AG04450 (cell line): ENCODE measurements at places on chromosomes 16 and 17.

DNA sequence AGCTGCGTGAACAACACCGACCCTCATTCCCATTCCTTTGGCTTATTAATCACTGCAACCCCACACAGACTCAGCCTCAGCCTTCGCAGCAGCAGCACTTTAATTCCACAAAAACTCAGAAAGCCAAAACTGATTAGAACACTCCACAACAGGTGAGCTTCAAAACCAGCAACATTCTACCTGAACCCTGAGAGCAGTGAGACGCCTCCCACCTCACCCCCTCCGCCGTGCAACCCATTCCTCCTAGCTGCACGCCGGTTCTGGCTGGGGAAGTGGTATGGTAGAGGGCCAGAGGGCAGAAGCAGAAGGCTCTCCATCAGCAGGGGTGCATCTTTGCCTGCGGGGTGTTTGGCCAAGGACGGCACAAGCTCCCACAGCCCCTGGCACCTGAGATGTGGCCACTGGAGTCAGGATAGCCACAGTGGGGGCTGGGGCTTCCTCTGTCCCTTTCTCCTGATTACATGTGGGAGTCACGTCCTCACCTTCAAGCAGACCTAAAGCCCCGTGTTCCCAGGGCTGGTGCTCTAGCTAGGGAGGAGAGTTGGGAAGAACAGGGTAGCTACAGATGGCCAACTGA, 1.6 kb downstream of the BORCS6 start:
- no peak for DNase-seq

DNA sequence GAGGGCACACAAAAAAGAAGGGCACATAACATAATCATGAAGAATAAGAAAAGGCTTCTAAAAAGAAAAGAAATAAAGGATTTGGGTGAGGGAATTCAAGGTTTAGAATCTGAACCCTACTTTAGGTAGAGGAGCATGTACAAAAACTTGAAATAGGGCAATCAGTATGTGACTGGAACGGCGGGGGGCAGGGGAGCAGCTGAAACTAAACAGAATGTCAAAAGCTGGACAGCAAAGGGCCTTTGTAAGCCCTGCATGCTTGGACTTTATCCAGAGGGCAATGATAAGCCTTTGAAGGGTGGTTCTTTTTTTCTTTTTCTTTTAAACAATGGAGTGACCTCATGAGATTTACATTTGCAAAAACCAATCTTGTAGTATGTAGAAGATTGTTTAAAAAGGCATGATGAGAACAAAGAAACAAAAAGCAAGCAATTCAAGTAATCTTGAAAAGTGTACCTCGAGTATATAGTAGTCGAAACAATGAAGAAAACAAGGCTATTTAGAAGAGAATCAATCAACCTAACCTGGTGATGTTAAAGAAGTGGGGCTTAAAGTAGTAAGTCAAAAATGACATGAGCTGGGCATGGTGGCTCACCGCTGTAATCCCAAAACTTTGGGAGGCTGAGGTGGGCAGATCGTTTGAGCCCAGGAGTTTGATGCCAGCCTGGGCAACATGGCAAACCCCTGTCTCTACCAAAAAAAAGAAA, 46.7 kb upstream of the ANKFY1 start:
- DNase-seq = no peak

DNA sequence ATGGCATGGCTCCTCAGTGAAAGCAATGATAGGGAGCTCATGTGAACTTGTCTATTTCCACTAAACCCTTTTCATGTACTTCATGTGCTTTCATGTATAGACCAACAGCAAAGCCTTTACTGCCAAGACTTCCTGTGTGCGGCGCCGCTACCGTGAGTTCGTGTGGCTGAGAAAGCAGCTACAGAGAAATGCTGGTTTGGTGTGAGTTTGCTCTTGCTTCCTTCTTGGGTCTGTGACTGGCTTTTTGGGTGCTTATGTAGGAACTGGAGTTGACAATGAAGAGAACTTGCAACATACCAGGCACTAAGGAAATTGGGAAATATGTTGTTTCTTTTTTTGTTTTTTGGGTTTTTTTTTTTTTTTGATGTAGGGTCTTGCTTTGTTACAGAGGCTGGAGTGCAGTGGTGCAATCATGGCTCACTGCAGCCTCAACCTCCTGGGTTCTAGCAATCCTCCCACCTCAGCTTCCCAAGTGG, 5.7 kb downstream of the SNX11 start:
- no peak for DNase-seq

GRCh38 chr16:50681021-50681885, at the start of gene SNX20:
Gene SNX20, minus strand, starts transcription at chr16:50681312. Its CDS starts 3,786 bp downstream, at chr16:50677526.
- no peak for DNase-seq

GRCh38 chr17:56886288-56886731, 27.5 kb downstream of the TRIM25 start:
- DNase-seq = no peak

DNA sequence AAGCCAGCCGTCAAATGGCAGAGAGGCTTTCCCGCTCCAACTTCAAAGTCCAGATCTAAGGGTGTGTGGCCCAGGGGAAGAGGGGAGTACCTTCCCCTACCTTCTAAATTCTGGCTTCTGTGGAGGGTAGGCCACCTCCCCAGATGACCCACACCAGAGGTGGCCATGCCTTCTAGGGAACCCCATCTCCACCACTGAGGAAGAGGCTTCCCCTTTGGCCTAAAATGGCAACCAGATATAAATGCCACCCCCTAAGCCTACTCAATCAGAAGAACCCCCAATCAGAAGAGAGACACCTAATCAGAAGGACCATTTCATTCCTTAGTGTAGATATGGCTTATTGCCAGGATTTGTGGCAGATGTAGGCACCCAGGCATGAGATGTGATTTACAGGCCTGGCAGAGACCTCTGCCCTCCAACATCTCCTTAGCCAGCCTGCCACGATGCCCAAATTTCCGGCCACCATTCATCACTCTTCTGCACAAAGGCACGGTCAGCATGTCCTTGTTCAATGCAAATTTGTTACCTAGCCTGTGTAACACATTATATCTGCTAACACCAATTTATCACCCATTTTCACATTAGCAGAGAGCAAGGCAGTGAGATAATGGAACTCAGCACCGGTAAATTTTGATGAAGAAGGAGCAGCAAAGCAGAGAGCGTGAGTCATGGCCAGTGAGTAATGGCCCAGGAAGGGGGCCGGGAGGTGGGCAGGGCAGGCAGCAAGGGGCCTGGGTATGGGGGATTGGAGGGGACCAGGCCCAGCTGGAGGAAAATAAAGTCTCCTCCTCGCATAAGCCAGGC, 1.2 kb upstream of the MGAT5B start:
- DNase-seq = no peak

GRCh38 chr16:67528222-67528869, at the start of gene RIPOR1:
Gene RIPOR1, plus strand, starts transcription at chr16:67528829. Its CDS starts 9,618 bp downstream, at chr16:67538447.
- no peak for DNase-seq

DNA sequence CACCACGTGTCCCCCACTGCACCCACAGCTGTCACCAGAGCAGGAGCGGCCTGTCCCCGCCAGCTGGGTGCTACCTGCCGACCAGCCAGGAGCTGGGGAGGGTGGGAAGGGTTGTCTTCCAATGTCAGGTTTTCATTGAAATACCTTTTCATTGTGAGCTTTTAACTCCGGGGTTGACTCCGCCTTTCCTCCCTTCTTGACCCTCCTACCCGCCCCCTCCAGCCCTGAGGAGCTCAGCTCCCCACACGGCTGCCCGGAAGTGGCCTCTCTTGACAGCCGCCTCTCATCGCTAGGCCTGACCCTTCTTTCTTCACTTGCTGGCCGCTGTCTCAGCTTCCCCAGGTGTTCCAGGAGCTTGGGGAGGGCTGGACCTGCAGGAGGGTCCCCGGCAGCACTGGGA, 21.2 kb upstream of the GNG13 start:
- no peak for DNase-seq

DNA sequence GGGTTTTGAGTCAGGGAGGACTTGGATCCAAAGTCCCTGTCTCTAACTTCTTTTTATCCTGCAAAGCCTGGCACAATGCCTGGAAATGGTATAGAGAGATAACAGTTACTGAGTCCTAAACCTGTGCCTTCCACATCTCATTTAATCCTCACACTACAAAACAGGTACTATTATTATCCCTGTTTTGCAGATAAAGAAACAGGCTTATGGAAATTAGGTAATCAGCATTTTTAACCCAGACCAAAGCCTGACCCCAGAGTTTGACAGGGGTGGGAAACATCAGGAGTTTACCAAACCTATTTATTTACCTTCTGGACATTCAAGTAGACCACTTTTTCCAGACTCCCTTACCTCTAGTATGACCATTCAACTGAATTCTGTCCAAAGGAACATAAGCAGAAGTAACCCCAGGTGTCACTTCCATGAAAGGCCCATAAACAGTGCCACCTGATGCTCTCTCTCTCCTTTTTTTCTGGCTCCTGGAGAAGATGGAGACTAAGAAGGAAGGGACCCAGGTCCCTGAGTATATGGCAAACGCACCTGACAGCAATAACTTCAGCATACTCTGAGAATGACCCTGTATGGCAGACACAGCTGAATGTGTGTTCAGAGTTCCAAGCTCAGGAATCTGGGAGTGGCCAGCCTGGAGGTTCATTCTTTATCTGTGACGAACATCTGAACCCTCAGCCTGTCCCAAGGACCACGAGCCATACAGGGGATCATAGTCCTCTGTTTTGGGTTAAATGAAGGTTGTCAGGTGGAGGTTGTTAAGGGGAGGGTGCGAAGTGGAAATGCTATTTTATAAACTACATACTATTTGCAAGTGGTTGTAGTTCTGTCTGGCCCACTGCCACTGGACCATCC, 62.7 kb downstream of the HLF start:
- no peak for DNase-seq

- no peak for DNase-seq
Measured at GRCh38 chr16:49287572-49287971, 5.9 kb upstream of the CBLN1 start.

DNA sequence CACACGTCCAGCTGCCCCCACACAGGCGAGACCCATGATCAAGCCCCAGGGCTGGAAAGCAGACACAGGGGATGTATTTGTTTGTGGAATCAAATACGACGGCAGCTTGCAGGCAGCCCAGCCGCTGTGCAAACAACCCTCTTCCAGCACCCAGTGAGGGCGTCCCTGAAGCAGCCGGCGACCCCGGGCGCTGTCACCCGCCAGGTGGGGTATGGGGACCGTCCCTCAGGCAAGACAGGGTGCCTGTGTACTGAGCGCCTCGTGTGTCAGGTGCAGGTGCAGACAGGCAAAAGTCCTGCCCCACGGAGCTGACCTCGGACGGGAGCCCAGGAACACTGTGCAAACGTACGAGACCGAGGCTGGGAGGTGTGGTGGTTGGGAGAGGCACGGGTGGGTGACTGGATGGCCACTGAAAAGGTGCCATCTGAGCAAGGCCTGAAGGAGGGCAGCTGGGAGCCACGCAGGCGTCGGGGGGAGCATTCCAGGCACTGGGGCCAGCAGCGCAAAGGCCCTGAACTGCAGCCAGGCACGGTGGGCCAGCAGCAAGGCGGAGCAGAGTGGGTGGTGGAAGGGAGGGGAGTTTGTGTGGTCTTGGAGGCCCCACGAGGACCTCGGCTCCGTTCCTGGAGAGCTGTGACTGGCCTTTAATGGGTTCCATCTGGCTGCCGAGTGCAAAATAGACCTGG, 48.5 kb downstream of the CBFA2T3 start:
- no peak for DNase-seq

GRCh38 chr17:16941072-16942036, 30.6 kb downstream of the TNFRSF13B start:
- no peak for DNase-seq

DNA sequence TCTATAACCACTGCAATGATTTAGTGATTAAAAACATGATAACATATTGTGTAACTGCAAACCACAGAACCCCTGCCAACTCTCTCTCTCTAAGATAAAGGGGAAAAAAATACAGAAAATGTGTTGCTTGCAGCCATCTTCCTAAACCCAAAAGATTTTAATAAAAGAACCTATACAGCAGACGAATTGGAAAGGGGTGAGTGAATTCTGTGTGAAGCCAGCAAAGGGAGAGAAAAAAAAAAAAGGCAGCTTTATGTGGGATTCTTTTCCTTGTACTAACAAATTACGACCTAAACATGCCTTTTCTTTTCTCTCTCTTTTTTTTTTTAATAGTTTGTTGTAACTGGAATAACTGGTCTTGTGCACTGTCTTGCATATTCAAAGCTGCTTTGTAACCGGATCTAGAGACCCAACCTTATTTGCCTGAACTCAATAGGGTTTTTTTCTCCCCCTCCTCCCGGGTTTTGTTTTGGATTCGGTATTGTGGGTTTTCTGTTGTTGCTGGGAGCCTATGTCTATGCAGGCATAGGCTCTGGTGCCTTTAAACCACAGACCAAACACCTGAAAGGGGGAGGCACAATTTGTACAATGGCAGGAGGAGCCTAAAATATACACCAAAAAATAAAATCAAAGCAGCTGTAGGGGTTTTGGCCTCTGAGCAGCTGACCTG, 7.0 kb upstream of the ZFHX3 start:
- DNase-seq = no peak

GRCh38 chr17:8799570-8800212, 526 bp upstream of the MFSD6L start:
- DNase-seq = no peak

- no peak for DNase-seq
Measured at GRCh38 chr17:50218071-50218759, 16.8 kb upstream of the COL1A1 start.

GRCh38 chr17:61425682-61426481, 26.2 kb downstream of the TBX2 start:
- no peak for DNase-seq

- DNase-seq = no peak
Measured at GRCh38 chr16:50390914-50391716, 22.3 kb upstream of the BRD7 start.

- no peak for DNase-seq
Measured at GRCh38 chr17:48678141-48678971, 44.0 kb downstream of the PRAC1 start.

GRCh38 chr17:4559966-4560365, 411 bp downstream of the GGT6 start:
- DNase-seq = no peak

- DNase-seq = peak; percentile 37
Measured at GRCh38 chr16:66511602-66512271, 38.2 kb downstream of the TK2 start.

DNA sequence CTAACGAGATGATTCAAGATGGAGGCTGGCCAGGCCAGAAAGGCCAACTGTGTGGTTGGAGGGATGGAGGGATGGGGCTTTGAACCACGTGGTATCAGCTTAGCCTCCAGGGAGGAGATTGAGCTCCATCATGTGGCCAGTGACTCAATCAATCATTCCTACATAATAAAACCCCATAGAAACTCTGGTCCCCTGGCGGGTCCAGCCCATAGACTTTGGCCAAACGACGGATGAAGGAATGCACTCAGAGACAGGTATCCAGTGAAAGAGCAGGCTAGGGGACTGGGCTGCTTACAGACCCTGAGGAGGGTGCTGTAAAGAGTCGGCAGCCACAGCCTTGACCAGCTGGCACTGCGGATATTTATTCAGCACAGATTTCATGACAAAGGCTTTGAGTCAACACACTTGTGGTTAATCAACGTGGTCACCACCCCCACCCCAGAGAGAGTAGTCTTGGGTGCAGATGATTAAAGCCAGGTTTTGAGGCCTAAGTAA, 308.7 kb upstream of the TNRC6C start:
- DNase-seq = no peak
